ENCODE measurements at places on chromosomes 1 and 21. TPM values are rescaled to one million over a fixed set of nuclear protein-coding genes. Genes with fewer than 3 reads are reported as not detected.
A peak's percentile ranks its signal among the peaks of the same experiment; 100 is the strongest.

DNA sequence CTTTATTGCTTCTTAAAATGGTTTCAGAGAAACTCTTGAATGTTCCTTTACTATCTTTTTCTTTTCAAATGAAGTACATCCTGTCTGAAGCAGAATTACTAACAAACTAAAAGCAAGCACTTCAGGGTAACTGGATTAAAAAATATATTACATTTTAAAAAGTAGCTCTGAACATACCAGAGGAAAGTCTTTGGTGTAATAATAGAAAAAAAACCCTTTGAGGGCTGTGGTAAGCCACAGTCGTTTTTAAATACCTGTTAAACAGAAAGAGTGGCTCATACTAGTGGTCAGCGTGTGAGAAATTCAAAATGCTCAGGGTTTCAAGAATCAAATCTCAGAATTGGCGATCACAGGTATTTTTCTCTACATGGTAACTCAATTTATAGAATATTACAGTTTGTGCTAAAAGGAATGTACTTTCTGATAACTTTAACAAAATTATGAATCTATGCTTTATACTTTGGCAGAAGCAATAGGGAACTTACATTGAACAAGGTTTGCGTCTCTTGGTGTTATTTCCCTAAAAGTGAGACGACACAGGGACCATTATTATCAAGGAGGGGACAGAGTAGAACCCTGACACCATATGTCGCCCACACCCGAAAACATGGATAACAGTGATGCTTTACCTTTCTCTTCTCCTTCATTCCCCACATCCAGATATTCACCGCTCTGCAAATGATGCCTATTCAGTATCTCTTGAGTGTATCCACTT is 97.0 kb upstream of the DPH5 start:
- DNase-seq = no peak

GRCh38 chr1:102833151-102833550 is 275.2 kb downstream of the COL11A1 start:
- no peak for DNase-seq

DNA sequence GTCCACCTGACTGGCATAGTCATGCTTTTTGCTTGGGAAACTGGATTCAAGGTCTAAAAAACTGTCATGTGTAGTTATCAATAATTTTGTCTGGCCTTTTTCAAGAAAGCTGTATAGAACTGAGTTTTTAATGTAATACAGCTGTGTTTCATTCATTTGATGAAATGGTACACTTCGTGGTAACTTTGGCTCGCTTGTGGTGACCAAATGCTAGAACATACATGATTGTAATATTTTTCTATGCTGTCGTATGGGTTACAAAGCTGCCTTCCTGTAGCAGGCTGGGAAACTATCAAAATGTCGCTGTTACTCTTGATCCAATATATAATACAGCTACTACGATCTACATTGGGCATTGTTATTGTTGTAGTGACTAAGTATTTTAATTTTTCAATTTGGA is 2.1 kb downstream of the LRRC42 start:
- DNase-seq = no peak

DNA sequence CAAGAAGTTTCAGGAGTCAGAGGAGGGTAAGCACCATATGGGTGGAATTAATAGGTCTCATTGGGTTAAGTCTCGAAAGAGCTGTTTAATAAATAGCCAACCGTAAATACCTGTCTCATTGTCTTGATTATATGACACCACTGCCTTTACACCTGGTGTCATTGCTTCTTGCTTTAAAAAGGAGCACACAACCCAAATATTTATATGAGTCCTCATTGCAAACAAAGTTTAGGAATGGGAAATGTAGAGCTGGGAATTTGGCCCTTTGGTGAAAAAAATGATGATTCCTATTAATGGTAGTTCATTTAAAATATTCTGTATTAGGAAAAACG is 2.1 kb downstream of the BACH1 start:
- no peak for DNase-seq

DNA sequence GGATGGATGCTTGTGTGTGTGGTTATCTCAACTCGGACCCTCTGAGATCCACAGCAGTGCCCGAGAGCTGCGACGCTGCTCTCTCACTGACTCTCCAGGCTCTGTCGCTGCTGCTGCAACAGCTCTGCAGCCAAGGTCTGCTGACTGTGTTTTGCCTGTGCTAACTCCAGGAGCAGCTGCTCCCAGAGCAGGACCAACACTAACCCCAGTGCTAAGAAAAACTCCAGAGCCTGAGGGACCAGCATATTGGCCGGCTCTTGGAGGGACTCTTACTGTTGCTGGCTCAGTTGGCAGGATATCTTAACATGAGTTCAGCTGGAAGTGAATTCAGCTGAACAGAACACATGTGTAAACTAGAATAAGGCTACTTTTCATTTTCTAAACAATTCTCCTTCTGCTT is 4.4 kb downstream of the LCE2C start:
- no peak for DNase-seq

DNA sequence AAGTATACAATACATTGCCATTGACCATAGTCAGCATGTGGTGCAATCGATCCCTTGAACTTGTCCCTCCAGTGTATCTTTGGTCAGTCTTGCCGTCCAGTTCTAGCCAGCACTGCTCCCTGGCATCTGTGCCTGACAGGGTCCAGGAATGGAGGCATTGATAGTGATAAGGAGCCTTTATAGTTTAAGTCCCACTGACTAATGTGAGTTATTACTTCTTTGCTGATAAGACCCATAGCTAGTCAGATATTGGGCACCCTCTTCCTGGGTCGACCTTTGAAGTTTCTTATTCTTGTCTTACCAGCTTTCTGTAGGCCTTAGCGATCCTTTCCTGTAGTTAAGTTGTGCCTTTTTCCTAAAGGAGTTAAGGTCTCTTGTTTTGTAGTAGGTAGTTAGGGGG is 13.0 kb downstream of the UCK2 start:
- no peak for DNase-seq

- no peak for DNase-seq
These were observed 77.1 kb downstream of the GBP6 start for GRCh38 chr1:89440911-89441310.

DNA sequence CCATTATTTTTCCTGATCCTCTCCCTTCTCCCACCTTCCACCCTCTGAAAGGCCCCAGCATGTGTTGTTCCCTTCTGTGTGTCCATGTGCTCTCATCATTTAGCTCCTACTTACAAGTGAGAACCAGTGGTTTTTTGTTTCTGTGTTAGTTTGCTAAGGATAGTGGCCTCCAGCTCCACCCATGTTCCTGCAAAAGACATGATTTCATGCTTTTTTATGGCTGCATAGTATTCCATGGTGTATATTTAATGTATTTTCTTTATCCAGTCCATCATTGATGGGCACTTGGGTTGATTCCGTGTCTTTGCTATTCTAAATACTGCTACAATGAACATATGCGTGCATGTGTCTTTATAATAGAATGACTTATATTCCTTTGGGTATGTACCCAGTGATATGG is 89.4 kb upstream of the C1orf174 start:
- DNase-seq = no peak

GRCh38 chr1:23882746-23883145 is 14.7 kb upstream of the FUCA1 start:
- DNase-seq = no peak

- DNase-seq = no peak
These were observed 1.6 kb downstream of the FAM3B start for GRCh38 chr21:41318218-41318617.

GRCh38 chr1:8323706-8324105 is 5.8 kb downstream of the SLC45A1 start:
- DNase-seq = no peak

GRCh38 chr1:12049616-12050015 is 13.5 kb upstream of the TNFRSF8 start:
- no peak for DNase-seq

- DNase-seq = no peak
These were observed 161.8 kb upstream of the IRF2BP2 start for GRCh38 chr1:234771642-234772344.

DNA sequence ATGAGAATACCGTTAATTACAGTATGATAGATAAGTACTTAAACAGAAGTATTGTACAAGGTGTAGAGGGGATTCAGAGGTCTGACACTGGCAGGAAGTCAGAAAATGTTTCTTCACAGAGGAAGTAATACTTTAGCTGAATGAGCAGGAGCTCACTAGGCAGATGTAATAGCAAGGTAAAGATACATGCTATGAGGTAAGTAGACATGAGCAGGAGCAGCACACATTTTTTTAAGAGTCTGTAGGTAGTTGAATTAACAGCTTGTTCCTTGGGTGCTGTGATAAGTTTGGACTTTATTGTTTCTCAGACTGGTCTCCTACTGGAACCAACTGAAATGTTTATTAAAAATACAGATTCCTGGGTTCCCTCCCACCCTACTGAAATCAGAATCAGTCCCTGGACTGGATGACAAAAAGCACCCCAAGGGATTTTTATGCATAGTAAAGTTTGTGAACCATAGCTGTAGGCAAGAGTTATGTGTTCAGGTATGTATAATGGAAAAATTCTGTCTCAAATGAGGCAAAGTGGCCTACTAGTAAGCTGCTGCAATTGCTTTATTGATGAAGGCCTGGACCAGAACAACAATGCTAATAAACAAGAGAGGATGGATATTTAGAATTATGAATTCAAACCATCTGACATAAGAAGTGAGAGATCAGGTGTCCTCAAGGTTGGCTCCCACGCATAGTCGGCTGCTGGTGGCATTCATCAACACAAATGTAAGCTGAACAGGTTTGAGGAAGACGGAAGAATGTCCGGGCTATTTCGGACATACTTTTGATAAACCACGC is 902 bp downstream of the AP4B1 start:
- DNase-seq = no peak

GRCh38 chr21:15015622-15016471 is 49.0 kb downstream of the NRIP1 start:
- DNase-seq = no peak

- peak; percentile 95 for DNase-seq
These were observed 2.7 kb upstream of the SDC3 start for GRCh38 chr1:30911059-30911954.

- DNase-seq = no peak
These were observed 6.7 kb downstream of the CERS2 start for GRCh38 chr1:150967936-150968335.

DNA sequence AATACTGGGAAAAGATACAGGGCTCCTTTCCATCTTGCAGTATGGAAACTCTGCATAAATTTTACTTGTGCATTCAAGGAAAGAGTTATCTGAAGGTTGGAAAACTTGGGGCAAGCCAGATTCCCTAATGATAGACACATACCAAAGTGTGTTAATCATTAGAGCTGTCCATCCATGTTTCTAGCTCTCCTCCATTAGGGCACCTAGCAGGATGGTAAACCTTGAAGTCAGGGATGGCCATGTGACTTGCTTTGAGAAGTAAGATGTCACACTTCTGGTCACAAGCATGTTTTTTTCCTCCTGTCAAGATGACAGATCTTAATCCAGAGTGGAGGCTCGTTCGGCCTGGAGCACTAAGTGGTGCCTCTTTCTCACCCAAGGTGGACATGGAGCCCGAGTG is 241.9 kb upstream of the RUNX1 start:
- no peak for DNase-seq

GRCh38 chr1:228875741-228876140 is 140.5 kb downstream of the RHOU start:
- no peak for DNase-seq

- no peak for DNase-seq
These were observed 2.5 kb downstream of the MFSD2A start for GRCh38 chr1:39957299-39958015.

- DNase-seq = no peak
These were observed 123.2 kb downstream of the SMYD2 start for GRCh38 chr1:214404154-214404553.

DNA sequence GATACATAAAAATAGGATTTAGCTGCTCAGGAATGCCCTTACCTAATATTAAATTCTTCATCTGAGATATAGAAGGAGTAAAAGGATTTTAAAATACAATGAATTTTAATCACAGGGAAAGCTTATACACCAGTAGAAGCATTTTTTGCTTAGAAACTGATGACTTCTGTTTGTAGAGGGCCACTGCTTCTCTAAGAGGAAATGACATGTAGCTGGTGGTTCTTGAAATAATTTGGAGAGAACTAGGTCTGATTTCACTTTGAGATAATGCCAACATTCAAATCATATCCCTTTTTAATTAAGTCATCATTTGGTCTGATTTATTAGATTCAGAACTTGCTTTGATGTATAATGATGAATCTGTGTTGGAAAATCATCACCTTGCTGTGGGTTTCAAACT is 166.6 kb upstream of the SGIP1 start:
- no peak for DNase-seq

DNA sequence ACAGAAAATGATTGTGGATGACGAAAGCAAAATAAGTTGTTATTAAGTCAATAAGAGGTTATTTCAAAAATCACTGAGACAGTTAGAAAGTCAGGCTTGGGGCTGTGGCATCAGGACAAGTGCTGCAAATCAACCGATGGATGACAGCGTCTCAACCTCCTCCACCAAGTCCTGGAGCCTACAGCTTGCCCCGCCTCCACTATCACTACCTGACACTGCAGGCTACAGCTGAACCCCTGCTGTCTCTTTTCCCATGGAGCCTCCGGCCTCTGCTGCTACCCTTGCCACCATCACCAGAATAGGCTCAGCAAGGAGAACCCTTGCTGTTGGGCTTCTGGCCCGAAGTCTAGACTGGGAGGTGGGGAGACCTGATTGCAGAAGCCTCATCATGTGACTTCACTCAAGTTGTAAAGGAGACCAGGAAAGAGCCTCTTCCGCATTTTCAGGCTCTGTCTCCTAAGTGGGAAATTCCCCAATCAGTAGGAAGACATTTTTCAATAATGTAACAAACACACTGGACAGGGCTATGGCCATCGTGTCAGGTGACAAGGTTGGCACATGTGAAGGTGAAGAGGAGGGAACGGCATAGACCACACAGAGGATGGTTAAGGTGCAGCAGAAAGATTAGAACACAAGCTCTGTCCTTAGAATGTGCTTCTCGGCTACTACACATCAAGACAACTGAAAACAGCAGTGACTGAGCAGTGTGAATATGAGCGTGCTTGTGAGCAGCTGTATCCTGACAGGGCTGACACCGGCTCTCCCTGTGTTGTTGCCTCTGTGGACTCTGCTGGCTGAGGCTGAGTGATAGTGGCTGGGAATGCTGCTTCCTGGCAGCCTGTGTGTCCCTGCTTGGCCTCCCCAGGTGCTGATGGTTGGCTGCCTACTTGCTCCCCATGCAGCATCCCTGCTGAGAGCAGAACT is 660.7 kb downstream of the PTPRU start:
- peak; percentile 18 for DNase-seq

GRCh38 chr1:48470481-48470855 is 1.5 kb downstream of the SPATA6 start:
- peak; percentile 65 for DNase-seq

- DNase-seq = no peak
These were observed 1.9 kb downstream of the PPFIA4 start for GRCh38 chr1:203028067-203028783.

- no peak for DNase-seq
These were observed 161.7 kb downstream of the TGFBR3 start for GRCh38 chr1:91724231-91724630.

The ST6GALNAC5 gene
- 20.0 TPM for total RNA-seq

The ANKRD35 gene
- total RNA-seq = 3.8 TPM

The SPRR2E gene
- total RNA-seq = not detected

The SLC44A3 gene
- total RNA-seq = 13.8 TPM

The SYCP1 gene
- not detected for total RNA-seq

The S100A7 gene
- total RNA-seq = 0.85 TPM

The PPM1J gene
- 1.8 TPM for total RNA-seq

The TCHHL1 gene
- total RNA-seq = not detected
